ENCODE measurements at places on chromosomes 7 and 10.

DNA sequence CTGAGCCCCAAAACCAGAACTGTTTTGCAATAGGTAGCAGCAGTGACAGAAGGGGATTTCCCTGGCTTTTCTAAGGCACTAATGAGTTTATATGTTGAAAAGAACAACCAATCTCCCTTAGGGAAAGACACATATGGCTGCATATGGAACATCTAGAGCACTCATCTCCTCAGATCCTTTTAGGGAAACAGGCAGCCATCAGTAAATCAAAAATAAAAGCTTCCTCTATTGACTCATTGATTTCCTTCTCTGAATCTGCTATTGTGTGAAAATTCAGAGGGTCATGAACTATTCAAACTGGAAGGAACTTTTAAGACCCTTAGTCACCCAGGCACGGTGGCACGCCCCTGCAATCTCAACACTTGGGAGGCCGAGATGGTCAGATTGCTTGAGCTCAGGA lies 110.9 kb upstream of the NANOS1 start:
- DNase-seq = no peak

DNA sequence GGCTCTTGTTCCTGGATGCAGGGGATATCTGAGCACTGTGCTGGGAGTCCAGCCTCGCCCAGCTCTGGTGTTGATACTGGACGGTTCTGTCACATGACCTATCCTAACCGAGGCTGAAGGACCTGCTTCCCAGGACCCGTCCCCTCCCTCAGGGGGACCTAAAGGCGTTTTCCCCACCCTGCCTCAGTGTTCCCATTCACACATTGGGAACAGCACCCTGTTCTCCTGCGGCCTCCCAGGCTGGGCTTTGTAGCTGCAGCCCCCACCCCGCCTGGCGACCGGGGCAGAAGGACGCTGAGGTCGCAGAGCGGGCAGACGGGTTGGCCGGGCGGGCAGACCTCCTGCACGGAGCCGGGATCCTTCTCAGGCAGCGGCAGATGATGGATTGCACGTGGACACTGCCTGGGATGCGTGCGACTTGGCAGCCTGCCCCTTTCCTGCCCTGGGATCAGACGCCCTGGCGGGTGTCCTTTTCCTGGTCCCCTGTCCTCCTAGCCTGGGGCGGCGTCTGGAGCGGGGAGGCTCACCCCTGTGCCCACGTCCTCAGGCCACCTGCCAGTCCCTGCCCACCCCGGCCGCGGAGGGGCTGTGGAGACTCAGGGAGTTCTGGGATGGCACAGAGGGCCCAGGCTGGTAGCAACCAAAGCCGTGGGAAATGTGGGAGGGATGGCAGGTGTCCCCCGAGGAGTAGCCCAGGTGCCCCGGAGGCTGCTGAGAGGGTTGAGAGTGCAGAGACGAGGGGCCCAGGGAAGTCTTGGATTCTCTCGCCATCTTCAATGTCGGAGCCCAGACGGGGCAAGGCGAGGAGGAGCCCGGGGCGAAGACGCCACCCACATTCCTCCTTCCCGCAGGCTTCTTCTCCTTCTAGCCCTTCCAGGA lies 17.2 kb upstream of the PSMG3 start:
- peak; percentile 11 for DNase-seq

DNA sequence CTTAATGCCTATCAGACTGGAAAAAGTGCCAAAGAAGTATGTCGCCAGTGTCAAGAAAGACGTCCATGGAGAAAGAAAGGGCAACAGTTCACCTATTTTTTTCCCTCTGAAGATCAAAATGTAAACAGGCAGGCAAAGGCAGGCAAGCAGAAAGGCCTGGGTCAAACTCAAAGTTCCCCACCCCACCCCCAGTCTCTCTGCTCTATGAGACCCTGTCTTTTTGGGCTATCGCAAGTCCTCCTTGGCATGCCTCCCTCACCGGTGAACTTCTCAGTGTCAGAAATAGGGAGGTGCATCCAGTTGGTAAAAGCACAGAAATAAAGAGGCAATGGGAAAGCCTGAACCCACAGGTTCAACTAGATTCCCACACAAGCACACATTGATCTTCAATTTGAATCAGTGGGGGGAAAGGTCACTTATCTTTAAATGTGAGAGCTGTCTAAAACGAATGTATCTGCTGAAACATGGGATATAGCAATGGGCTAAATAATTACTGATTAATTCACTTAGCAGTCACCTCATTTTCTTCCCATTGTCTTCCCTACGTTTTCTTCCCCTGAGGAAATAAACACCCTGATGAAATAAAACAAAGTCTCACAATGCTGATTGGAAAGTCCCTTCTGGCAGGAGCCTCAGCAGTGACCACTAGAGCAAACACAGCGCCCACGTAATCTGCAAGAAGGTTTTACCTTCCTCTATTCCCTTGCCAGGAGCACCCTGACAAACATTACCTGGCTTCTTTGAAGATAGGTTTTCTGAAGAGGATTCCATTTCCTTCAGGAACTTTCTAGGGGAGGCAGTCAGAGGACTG lies 31.1 kb downstream of the JAZF1 start:
- DNase-seq = no peak

DNA sequence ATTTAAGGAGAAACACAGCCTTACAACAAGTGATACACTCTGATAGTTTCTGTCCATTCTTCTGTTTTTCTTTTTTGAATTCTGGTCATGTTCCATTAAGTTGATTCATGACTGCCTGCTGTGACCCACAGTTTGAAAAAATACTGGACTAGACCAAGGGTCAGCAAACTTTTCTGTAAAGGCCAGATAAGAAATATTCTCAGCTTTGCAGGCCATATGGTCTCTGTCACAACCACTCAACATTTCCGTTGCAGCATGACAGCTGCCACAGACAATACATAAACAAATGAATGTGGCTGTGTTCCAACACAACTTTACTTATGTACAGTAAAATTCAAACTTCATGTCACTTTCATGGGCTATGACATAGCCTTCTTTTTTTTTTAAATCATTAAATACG lies 156.7 kb downstream of the PLXNA4 start:
- DNase-seq = no peak

DNA sequence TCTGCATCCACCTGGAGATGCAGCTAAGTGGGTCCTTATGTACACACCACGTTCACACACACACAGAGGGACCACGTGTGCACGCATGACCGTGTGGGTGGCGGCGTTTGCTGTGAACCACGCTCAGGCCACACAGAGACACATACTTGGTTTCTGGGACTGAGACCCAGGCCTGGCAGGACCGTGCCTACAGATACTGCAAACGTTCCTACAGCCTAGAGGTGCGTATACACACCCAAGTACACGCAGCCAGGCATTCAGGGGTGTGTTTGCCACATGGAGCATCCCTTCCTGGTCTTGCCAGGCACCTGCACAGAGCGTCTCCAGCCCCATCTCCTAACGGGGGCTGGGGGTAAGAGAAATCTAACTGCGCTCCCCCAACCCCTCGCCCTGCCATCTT lies 49.0 kb upstream of the GTF2IRD1 start:
- DNase-seq = no peak

DNA sequence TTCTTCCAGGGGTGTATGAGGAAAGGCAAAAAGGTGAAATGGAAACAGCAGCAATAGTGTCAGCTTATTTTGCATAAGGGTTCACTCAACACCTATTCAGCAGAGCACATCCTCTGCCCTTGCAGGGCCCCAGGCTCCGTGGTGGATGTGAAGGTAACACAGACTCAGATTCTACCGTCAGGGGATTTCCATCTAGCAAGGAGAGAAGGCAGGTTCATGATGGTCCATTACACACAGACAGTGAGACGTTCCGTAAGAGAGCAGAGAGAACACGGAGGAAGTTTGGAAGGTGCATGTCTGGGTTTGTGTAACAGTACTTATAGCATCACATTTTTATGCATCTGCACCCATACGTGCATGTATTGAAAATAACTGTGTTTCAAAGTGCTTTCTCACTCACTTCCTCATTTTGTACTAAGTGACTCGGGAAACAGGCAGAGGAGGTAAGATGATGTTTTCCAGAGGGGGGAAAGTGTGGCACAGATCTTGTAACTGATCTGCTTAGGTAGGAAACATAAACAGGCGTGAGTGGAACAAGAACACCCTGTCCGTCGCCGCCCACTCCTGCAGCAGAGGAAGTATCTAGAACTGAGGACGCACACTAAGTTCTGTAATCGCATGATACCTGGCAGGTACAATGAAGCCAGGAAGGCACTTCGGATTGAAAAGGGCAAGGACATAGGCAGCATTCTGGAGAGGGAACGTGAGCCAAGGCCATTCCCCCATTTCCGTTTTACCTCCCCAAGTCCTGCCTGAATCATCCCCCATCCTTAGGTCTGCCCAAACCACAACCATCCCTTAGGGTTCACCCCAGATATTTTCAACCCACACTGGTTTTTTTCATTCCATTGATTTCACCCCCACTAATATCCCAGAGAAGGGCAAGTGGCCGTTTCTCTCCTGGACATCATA lies 1.0 kb upstream of the ENO4 start:
- peak; percentile 54 for DNase-seq
